ENCODE measurements at places on chromosomes 2 and 18.

- no peak for DNase-seq
These were observed 19.8 kb upstream of the MAP4K4 start for GRCh38 chr2:101677658-101678057.

GRCh38 chr2:197710424-197711042 is 5.4 kb downstream of the MARS2 start:
- DNase-seq, result peak; percentile 70

GRCh38 chr2:96526101-96526591 is 10.4 kb upstream of the ARID5A start:
- DNase-seq, result no peak

DNA sequence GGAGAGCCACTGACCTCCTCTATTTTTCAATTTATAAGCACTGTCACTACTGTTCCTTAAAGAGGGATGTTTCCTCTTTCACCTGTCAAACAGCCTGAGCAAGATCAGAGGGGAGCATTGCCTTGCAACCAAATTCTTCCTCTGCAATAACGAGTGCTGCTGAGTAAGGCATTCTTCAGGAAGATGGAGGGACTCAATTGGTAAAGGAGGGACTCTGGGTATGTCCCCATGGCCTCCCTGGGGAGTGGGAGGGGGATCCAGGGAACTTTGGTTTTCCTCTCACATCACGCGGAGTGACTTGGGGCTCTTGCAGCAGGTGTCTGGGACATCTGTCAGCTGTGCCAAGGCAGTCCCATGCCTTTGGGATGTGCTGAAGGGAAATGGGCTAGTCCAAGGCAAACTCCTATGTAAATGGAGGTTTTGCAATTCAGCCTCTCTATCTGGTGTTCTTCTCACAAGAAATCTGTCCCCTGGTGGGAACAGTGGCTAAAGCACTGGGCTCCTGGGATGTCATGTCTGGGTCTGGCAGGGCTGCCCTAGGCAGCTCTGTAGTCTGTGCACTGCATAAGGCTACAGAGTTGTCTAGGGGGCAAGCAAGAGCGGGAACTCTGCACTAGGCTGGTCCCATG is 14.4 kb upstream of the HES6 start:
- DNase-seq, result no peak

DNA sequence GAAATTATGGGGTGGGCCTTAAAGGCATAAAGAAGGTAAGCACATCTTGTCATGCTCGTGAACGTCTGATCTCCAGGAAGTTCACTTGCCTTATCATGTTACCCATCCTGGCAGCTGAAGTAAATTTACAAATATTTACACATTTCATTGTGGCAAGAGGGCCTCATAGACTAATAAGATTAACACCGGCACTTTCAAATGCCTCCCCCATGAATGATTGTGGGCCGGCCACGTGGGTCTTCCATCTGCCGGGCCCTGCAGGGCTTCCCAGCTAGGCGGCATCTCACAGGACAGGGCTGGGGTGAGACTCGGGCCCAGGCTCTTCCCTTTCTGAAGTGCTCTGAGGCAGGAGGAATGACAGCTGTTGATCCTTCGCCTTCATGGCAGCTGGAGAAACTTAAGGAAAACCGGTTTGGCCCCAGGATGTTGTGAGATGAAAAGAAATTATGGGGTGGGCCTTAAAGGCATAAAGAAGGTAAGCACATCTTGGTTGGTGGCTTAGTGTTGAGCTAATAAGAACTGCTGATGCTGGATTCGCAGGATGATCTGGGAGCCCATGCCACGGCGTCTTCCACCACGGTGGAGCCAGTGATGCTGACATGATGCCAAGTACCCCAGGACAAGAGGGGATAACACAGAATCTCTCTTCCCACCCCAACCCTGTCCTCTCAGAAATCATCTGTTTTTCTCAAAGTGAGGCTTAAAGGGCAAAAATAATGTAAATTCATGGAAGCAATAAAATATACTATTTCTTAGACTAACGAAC is 176.3 kb downstream of the SEPTIN10 start:
- no peak for DNase-seq

DNA sequence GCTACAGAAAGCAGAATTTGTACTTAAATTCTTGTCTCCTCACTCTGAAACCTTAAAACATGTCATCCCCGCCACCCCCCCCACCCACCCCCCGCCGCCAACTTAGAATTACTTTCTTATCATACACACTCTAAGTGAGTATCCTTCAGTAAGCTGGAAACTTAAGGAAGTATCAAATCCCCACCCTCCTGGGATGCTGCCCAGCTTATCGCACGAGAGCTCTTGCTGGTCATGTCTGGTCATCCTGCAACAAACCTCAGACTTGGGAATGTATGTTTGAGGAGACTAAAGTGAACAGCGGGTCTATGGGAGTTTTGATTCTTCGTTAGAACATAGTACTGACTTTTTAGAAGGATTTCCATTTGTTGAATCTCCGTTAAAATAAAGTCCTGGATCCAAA is 203.3 kb downstream of the PTGR3 start:
- no peak for DNase-seq

DNA sequence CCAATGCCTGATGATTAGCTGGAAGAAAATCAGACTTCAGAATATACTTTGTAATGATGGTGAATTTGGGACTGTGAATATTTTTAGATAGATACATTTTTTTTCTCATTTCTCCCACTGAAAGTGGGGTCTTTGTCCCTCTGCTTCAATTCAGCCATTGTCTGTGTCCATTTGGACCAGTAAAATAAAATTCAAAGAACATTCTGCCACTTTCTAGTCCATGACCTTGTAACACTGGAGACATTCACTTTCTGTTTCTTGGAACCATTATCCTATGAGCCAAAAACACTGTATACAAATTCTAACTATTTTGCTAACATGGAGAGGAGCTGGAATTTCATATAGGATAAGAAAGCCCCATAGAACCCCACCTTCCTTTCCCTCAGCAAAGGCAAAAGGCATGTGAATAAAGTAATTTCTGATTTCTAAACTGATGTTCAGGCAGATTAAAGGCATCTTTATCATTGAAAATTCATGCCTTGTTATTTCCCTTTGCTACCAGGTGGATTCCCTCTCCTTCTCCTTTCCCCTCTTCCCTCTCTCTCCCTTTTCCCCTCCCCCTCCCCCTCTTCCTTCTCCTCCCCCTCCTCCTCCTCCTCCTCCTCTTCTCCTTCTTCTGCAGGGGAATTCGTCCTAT is 2010.4 kb upstream of the LRRTM1 start:
- DNase-seq, result no peak
